ENCODE measurements at places on chromosomes 6 and 20. TPM values are rescaled to one million over a fixed set of nuclear protein-coding genes. Genes with fewer than 3 reads are reported as not detected.

Gene GGT7
- 24.1 TPM for total RNA-seq

Gene SLC22A23
- 14.9 TPM for total RNA-seq

Gene HLA-DQB2
- 0.62 TPM for total RNA-seq

Gene THBD
- total RNA-seq, result 65.0 TPM

DNA sequence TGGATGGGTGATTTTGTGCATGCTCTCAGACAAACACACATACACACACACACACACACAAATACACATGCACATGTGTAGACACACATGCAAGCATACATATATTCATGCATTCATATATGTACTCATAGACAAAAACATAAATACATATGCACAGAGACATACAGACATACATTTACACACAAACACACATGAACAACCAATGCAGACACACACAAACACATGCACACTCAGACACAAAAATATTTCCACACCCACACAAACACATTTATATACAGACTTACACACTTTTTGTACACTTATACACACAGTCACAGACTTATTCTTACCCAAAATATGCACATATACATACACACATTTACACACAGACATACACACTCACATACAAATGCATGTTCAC lies 94.9 kb upstream of the NKX2-2 start:
- H3K27ac ChIP-seq, result no peak overlapping the region
- no peak overlapping the region for H3K4me3 ChIP-seq
- H3K36me3 ChIP-seq, result no peaks in the 10 kb centered on the region
- H3K27me3 ChIP-seq, result no peaks in the 10 kb centered on the region
- DNase-seq, result no peak

DNA sequence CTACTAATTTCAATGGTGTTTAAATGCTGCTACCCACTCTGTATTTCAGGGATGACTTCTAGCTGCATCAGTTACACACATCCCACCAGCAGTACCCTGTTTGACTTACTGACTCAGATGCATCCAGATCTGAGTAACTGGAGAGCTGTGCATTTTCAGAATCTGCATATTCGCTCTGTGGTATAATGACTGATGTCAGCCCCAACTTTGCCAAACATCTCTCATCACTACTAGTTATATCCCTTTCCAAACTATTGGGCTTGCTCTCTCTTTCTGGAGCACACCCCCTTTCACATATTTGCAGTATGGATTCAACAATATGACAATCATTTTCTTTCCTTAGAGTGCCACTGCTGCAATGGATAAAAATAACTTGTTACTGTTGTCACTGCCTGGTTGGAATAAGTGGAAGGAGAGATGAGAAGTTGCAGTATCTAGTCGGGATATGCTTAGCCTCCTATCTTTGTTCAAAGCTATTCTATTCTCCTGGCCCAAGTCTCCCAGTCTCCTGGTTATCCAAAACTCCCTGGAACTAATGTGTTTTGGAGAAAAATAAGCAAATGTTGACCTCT lies 3.3 kb upstream of the RSPO3 start:
- H3K4me3 ChIP-seq, result no peak overlapping the region
- H3K27ac ChIP-seq, result no peak overlapping the region
- peaks cover 9% of the 10 kb centered on the region for H3K4me1 ChIP-seq

DNA sequence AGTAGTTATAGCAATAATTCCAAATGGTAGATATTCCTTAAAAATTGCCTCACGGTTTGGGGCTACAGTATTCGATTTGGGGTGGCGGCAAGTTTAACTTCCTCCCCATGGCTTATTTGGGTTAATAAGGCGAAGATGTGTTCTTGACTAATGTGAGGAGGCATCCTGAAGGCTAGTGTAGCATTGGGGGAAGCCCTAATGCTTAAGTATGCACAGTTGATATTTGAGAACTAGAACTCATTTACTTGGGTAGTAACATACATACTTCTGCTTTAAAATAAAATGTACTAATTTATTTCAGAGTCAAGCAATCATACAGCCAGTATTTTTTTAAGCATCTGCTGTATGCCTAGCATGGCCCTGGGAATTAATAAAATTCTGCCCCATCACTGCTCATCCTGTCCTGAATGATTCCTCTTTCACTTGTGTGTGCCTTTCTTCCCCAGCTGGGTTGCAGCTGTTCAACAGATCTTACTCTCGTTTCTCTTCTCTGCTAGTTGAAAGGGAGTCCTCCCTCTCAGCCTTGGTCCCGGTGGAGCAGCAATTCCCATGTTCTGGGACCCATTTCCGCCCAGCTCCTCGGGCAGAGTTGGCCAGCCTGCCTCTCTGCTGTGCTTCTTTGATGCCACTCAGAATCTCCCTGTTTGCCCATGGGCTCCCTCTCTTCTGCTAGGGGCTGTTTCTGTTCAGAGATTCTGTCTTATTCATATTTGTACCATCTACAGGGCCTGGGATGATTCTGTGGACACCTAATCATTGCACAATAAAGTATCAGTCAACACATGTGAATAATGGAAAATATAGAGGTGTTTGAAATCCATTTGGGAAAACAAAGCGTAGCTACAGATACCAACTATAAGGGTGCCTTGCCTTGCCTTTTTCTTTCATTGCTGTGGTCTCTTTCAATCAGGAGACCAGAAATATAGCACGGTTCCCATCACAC lies 104.8 kb downstream of the ARID1B start:
- no peak overlapping the region for H3K27ac ChIP-seq
- no peak for DNase-seq
- H3K27me3 ChIP-seq, result no peaks in the 10 kb centered on the region
- no peak overlapping the region for H3K4me3 ChIP-seq
- H3K4me1 ChIP-seq, result peaks cover 13% of the 10 kb centered on the region

DNA sequence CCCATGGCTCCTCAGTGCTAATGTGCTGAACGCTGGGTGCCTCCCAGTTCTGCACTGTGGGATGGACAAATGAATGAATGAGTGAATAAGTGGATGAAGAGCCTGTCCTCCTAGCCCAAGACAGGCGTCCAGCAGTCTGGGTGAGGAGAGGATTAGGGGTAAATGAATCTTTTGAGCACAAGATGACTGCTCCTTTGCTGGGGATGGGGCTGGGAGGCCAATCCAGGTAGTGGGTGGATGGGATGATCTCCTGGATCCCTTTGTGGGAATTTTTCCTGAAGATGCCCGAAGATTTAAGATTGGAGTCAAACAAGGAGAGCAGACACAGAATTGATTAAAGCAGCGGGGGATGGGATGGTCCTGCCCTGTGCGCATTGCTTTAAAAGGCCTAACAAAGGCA lies 65.3 kb upstream of the MLN start:
- DNase-seq, result no peak
- H3K4me3 ChIP-seq, result no peak overlapping the region
- H3K27me3 ChIP-seq, result no peaks in the 10 kb centered on the region
- no peak overlapping the region for H3K27ac ChIP-seq
- H3K36me3 ChIP-seq, result no peaks in the 10 kb centered on the region

DNA sequence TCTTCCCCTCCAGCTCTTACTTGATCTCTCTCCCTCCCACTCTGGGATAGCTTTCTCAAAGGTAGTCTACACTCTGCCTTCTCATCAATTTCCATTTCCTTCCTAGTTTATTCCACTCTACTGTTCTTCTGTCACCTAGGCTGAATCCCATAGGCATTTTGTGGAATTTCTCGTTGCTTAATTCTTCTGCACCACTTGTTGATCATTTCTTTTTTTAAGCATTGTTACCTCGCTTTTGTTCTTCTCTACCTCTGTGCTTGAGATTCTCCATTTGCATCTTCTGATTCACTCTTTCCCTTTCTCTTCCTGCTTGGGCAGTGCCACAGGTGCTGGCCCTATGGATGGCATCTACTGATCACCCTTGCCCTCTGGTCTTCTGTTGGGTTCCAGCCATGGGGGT lies 567.2 kb downstream of the CDH26 start:
- no peaks in the 10 kb centered on the region for H3K36me3 ChIP-seq
- H3K4me1 ChIP-seq, result no peaks in the 10 kb centered on the region
- DNase-seq, result no peak
- H3K27me3 ChIP-seq, result no peaks in the 10 kb centered on the region
- no peak overlapping the region for H3K4me3 ChIP-seq

DNA sequence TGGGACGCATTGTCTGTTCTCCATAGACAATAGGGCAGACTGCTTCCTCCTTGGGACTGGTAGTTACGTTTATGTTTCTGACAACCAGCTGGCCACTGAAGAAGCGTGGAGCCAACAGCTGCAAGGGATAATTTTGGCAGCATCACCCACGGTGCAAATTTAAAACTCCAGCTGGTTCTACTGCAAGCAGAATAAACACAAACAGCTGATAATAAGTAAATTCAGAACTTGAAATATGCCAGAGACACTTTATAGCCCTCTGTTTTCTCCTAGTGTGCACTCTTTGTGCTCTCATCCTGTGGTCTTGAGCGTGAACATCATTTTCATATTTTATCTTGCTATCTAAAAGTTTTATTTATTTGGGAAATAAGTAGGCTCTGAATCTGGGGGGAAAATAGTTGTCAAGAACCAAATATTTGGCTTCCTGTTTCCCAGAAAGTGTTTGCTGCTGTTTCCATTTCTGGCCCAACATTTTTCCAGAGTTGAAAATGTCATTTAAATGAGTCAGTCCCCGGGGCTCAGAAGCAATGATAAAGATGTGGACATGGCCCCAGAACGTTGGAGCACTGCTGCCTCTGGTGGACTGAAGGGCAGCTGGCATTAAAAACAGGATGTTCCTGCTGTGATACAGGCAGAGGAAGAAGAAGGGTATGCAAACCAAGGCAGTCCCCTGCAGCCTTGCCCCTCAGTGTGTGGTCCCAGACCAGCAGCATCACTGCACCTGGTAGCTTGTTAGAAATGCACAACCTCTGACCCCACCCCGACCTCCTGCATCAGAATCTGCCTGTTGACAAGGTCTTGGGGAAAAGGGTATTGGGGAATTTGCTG lies 12.5 kb upstream of the THBD start:
- peak overlapping the region; percentile 20 for H3K27ac ChIP-seq
- DNase-seq, result peak; percentile 67
- H3K27me3 ChIP-seq, result no peaks in the 10 kb centered on the region

GRCh38 chr6:31927242-31927862 lies at the start of gene C2:
C2 (plus strand) TSS chr6:31927717; CDS start chr6:31927753, 36 bp downstream.
- H3K4me3 ChIP-seq, result no peak within 1 kb of the TSS
- H3K4me1 ChIP-seq, result no peaks in the 10 kb centered on the region
- no peaks in the 10 kb centered on the region for H3K27me3 ChIP-seq
- H3K27ac ChIP-seq, result no peak within 1 kb of the TSS
- DNase-seq, result no peak

DNA sequence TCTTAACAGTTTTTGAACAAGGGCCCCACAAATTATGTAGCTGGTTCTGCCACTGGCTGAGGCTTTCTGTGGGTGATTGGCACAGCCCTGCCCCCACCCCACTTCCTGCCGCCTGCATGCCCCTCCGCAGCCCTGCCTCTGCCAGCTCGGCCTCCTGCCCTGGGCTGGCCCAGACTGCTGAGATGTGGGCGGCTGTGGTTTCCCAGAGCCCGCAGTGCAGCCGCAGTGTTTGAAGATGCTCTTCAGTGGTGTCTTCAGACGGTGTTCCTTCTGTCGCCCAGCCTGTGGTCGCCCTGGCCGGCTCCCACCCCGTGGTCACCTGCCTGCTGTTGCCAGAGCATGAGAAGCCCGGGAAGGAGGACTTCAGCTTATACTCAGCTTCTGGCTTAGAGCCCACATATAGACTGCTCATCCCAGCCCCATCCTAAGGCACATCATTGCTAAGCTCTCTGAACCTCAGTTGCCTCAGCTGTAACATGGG lies 154.3 kb downstream of the VEGFA start:
- H3K4me3 ChIP-seq, result no peak overlapping the region
- no peak for DNase-seq
- H3K36me3 ChIP-seq, result no peaks in the 10 kb centered on the region

DNA sequence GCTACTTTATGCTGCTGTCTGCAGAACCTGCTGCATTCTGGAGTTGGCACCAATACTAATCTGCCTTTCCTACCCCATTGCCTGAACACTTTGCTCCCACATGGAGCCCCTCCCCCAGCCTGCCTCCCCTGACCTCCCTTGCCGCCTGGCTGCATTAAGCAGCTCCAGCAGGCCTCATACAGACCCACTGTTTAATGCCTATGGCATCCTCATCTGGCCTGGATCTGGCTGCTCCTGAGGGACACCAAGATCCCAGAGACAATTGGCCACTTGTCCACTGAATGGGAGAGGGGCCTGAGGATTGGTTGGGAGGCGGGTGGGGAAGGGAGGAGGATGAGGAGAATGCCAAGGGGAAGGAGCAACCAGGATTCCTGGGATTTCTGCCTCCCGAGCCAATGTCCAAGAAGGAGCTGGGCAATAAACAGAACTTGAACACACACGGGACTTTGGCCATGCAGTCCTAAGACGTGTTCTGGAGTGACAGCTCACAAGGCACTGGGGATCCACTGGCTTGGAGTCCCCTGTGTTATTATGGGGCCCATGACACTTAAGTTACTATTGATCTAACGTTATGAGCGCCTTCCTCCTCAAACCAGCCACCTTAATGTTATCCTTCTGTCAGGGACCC lies 10.4 kb upstream of the KCNK5 start:
- no peak overlapping the region for H3K4me3 ChIP-seq
- H3K4me1 ChIP-seq, result no peaks in the 10 kb centered on the region

- no peak overlapping the region for H3K27ac ChIP-seq
- peaks cover 4% of the 10 kb centered on the region for H3K4me1 ChIP-seq
- DNase-seq, result no peak
- no peaks in the 10 kb centered on the region for H3K27me3 ChIP-seq
- no peak overlapping the region for H3K4me3 ChIP-seq
- no peaks in the 10 kb centered on the region for H3K36me3 ChIP-seq
Observed at GRCh38 chr6:108806171-108806570, 42.1 kb upstream of the ARMC2 start.
